Central memory CD4-positive, alpha-beta T cell (primary cell): ENCODE measurements at places on chromosomes 2 and 18.

DNA sequence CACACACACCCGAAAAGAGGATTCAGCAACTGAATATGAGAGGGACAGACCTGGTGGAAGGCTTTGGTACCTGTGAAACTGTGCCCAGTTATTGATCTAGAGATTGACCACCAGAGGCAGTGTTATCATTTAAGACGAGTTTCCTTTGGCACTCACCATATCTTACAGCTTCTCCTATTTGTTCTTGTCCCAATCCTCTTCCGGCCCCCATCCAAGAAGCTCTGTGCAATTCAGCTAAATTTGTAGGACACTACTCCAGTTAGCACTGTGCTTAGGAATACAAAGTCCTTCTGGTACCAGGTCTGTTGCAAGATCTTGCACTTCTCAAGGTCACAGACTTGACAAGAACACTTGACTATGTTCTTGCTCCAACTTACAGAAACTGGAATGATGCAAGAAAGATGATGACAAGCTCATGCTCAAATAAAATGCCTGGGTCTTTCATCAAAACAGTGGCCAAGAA, 177.7 kb downstream of the TMEM247 start:
- no peak for DNase-seq

GRCh38 chr18:8322486-8322885, 286.8 kb upstream of the RAB12 start:
- DNase-seq: no peak

DNA sequence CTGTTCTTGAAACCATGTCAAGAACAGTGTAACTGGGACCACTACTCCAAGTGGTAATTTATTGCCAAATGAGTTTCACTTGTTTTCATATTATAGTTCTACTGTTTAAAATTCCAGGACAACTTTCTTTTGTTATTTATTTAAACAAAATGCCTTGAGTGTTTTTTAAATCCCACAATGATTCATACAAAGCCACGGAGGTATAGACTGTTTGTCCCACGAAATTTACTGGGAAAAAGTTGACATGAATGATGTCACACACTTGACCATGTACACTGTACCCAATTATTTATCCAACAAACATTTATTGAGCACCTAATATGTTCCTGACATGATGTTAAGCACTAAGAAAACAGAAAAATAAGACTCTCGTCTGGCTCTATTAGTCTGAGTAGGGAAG, 243.9 kb upstream of the SIX2 start:
- DNase-seq: no peak

DNA sequence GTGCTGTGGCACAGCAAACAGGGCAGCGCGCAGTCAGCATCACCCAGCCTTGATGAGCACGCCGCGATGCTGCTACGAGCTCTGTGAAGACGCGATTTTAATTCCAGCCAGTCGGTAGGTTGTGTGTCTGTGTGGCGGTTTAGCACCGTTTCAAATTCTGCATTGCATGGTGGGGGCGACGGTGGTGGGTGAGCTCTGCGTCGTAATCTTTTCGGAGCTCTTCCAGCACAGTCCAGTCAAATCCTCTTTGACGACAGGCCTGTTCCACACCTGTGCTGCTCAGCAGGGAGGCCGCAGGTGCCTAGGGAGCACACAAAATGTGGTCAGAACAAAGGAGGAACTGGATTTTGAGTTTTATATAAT, 8.6 kb downstream of the ALLC start:
- no peak for DNase-seq

DNA sequence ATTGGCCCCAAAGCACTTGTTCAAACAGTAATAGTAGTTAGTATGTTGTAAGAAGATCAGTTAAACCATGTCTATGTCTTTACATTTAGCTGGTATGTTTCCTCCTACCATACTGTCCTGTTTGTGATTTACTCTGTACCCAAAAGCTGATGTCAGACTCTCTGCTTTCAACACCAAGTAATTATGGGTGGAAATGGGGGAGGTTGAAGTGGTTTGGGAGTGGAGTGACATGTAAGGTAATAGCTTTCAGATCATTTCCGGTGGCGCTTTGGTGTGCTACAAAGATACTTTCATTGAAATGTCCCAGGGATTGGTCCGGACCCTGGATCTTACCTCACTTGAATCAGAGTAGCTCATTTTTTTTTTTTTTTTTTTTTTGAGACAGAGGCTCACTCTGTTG, 39.7 kb upstream of the TGIF1 start:
- DNase-seq: no peak
